ENCODE measurements at places on chromosomes 3 and 15.

DNA sequence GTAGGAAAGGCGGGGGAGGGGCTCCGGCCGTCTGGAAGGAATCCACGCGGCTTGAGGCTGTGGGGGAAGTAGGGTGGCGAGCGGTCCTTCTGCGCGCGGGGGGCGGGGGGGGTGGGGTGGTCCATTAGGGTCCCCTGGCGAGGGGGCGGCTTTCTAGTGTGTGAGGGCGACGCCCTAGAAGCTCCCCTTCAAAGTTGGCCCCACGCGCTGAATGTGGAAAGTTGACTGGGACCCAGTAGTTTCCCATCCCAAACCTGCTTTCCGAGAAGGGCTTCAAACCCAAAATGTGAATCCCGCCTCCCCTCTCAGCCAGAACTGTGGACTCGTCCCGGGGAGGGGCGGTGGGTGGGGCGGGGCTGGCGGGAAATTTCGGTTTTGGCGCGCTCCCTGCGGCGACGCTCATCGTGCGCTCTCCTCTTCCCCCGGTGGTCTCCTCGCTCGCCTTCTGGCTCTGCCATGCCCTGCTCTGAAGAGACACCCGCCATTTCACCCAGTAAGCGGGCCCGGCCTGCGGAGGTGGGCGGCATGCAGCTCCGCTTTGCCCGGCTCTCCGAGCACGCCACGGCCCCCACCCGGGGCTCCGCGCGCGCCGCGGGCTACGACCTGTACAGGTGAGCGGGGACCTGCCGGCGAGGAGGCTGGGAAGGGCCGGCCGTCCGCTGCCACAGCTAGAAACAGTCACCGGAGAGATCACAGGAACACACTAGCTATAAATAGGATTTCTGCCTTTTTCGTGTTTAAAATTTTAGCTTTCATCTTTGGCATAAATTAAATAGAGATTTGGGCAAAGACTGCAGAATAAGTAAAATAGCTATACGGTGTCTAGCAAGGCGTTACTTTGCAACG lies 790 bp downstream of the DUT start:
- no peak for DNase-seq

DNA sequence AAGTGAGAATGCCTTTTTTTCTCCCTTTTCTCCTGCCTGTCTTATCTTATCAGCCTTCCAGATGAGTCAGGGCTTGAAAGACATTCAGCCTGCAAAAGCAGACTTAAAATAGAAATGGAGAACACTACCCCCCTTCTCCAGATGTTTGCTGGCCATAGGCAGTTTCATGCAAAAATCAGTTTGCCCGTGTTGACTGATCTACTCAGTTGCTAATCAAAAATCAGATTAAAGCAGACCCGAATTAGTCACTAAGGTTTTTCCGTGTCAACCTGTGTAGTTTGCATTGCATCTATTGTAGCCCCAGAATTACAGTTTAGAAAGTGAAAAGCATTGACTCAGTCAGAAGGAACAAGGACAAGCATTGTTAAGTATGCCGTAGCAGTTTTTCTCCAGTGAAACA lies 56.2 kb downstream of the IL5RA start:
- DNase-seq, result no peak

GRCh38 chr3:123318374-123318773 lies 116.6 kb downstream of the SEC22A start:
- DNase-seq, result no peak

DNA sequence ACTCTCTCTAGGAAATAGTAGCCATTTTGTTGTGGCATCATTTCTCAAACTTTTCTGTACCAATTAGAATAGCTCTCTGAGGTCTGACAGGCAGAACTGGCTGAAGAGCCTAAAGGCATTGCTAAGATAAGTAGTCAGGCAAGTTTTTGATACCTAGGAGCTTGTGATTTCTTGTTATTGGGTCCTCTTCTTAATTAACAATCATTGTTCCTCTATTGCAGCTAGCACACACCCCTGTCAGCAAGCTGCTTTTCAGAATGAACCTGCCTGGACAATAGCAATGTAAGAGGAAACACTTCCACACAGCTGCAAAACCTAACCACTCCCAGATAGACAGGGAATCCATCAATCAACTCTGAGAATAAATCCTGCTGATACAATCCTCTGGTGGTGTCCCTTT lies 403.9 kb upstream of the TBL1XR1 start:
- DNase-seq, result no peak

DNA sequence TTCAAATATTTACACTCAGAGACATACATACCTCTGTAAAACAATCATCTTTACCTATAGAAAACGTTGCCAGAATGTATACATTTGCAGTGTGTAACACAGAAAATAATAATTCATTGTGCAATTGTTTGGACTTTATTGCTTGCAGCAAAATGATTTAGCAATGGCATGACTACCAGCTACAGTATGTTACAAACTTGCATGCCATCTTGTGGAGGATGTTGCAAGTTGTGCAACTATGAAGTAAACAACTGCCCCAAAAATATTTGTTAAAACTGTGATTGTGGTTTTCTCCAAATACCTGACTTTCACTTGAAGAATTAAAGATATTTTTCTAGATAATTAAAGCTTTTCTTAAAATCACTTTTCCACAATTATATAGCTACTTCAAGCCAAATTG lies 27.1 kb upstream of the C3orf49 start:
- no peak for DNase-seq

GRCh38 chr3:133393204-133393603 lies 6.7 kb upstream of the BFSP2 start:
- DNase-seq, result no peak

DNA sequence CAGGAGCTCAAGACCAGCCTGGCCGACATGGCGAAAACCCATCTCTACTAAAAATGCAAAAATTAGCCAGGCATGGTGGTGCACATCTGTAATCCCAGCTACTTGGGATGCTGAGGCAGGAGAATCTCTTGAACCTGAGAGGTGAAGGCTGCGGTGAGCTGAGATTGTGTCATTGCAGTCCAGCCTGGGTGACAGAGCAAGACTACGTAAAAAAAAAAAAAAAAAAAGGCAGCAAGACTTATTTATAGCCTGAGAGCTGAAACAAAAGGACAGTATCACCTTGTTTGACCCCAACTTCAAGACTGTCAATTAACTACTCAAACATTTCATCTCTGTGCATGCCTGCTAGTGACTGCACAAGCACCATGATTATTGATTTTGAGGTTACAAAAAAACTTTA lies 478.9 kb upstream of the GBE1 start:
- DNase-seq, result no peak

GRCh38 chr3:16359331-16359730 lies 94.3 kb downstream of the OXNAD1 start:
- DNase-seq, result no peak

- DNase-seq, result no peak
These were observed 4.3 kb downstream of the WDR48 start for GRCh38 chr3:39056151-39056550.

DNA sequence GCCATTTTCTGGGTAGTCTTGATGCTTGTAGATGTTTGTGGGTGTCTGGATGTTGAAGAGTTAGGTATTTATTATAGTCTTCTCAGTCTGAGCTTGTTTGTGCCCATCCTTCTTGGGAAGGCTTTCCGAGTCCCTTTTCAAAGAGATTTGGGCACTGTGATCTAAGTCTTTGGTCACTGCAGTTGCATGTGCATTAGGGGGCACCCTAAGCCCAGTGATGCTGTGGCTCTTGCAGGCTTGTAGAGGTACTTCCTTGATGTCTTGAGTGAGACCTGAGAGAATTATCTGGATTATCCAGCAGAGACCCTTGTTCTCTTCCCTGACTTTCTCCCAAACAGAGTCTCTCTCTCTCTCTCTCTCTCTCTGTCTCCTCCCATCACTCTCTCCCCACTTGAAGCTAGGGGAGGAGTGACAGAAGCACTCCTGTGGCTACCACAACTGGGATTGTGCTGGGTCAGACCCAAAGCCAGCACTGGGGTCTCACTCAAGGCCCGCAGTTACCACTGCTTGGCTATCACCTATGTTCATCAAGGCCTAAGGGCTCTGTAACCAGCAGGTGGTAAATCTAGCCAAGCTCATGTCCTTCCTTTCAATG lies 68.5 kb downstream of the TMCO5A start:
- DNase-seq, result no peak

DNA sequence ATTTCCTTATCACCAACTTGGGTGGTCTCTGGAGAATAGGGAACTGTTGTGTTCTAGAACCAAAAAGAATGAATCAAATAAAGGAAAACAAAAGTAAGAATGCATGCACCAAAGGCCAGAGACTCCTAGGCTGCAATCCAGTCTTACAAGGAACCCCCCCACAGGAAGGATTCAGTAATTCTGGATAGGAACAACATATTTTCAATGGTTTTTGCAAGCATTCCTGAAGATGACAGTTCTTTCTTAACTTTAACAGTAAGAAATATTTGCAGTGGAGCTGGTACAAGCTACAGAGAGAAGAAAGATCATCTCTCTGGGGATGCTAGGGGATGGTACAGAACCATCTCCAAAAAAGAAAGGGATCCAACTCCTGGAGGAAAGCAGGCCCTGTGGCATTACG lies 116.2 kb upstream of the CHRM5 start:
- DNase-seq, result no peak

GRCh38 chr15:71116366-71116765 lies 1.1 kb downstream of the THSD4 start:
- no peak for DNase-seq

GRCh38 chr15:88800026-88800425 lies 3.2 kb upstream of the ACAN start:
- DNase-seq, result no peak

- no peak for DNase-seq
These were observed 12.4 kb upstream of the GREM1 start for GRCh38 chr15:32705446-32705845.

GRCh38 chr15:25972141-25972675 lies 109.1 kb upstream of the ATP10A start:
- no peak for DNase-seq

DNA sequence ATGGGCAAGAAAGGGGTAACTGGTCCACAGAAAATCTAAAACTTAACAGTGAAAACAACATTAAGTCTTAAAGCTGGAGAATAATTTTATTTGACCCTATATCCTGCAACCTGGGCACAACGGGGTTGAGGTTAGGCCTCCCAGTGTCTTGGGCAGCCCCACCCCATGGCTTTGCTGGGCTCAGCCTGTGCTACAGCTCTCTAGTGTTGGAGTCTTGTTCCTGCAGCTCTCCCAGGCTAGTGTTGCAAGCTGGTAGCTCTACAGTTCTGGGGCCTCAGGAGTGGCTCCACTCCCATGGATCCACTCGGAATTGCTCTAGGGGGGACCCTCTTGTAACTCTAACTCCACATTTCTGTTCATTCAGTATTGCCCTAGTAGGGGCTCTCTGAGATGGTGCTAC lies 24.9 kb upstream of the GNB4 start:
- DNase-seq, result no peak

DNA sequence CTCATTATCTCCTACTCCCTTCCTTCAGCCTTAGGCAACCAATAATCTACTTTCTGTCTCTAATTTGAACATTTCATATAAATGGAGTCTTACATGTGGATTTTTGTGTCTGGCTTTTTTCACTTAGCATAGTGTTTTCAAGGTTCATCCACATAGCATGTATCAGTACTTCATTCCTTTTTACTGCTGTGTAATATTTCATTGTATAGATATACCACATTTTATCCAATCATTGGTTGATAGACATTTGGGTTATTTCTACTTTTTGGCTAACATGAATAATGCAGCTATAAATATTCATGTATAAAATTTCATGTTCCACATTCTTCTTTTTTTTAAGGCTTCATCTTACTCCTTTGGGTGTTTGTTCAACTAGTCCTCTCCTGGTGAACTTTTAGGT lies 20.2 kb downstream of the DBR1 start:
- no peak for DNase-seq

DNA sequence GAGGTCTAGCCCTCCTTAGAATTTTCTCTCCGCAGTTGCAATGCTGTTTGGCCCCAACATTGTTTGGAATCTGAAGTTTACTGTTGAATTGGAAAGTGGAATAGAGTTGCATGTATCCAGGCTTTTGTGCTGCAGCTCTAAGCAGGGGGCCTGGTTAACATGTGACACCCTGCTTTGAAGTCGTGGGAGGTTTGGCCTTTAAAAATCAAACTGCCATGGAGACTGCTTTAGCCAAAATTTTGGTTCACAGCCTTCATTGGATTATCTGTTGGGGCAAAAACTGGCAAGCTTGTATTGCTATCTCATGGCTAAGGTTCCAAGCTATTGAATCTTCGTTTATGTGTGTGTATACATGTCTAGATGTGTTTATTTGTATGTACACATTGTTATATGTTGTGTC lies 15.8 kb downstream of the CYP11A1 start:
- no peak for DNase-seq

DNA sequence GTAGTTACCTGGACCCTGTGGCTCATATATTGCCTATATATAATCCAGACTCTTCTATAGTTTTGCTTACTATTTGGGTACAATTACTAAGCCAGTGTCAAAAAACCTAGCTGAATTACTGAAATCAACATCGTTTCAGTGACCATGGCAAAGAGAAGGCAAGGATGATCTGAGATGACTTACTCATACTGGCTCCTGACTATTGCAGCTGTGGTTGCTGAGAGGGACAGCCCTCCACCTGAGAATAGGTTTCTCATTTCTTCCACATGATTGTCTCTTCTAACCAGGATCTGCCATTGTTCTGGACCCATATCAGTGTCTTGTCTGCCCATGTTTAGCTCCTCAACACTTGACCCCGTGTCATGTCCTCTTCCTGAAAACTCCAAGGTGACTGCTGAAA lies 30.2 kb downstream of the CASR start:
- DNase-seq, result no peak

GRCh38 chr3:147380977-147381376 lies 25.4 kb downstream of the ZIC4 start:
- DNase-seq, result no peak

GRCh38 chr3:126522363-126522788 lies 1.6 kb upstream of the CHST13 start:
- no peak for DNase-seq

DNA sequence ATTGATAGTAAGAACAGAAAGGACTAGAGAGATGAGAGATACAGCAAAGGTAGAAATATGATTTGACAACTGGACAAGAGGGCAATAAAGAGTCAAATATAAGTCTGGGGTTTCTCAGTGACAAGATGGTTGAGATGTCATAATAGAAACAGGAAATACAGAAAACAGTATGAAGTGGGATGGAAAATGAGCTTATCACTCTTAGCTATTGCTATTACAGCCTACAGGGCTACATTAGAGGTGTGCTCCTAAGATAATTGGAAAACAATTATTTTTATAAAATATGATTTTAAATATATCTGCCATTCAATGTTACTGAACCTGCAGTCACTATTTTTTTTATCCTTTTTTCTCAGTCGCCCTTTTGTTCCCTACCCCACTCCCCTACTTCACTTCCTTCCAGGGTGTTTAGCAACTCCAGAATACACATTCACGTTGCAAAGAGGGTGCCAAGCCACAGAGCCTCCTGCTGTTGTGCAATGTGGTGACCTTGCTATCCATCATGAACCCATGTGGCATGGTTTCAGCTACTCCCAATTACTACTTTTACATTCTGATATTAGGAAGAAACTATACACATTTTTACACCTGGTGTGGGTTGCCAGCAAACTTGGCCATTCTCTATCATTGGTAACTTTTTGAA lies 6.0 kb downstream of the NRG4 start:
- DNase-seq, result no peak

Measured in NCI-H1436 treated with DMSO at 0.1 percent for 48 hours (cell line).